Stimulated activated CD8-positive, alpha-beta memory T cell treated with anti-CD3 and anti-CD28 coated beads, Interleukin-4, amount 100 ng/mL, for 1 hour (primary cell): ENCODE measurements at places on chromosomes 4 and X.

- DNase-seq: no peak
These were observed 138.8 kb upstream of the BANK1 start for GRCh38 chr4:101651778-101652177.

- no peak for DNase-seq
These were observed 18.6 kb upstream of the FHL1 start for GRCh38 chrX:136128743-136129142.

- DNase-seq: no peak
These were observed 39.0 kb downstream of the STX18 start for GRCh38 chr4:4502694-4503311.

GRCh38 chr4:37675587-37676290, 10.4 kb downstream of the RELL1 start:
- no peak for DNase-seq

DNA sequence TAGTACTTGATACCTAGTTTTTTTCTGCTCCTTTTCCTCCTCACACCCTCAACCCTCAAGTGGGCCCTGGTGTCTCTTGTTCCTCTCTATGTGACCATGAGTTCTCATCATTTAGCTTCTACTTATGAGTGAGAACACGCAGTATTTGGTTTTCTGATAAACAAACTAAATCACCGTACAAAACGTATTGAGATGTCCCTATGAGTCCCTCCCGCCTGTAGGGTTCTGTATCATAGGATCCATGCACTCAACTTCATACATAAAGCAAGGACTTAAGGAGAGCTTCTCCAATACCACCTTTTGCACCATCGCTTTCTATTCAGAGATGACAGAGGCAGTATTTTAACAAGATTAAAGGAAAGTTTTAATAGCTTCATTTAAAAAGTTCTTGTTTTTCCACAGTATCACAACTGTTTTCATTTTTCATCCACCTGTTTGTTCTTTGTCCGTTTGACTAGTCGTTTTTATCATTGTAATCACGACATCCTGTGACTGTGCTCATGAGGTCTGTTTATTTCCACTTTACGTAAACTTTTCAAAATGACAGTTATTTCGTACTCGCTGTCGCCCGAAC, 457 bp upstream of the RAB9A start:
- DNase-seq: no peak

GRCh38 chr4:123352240-123352945, 44.2 kb upstream of the SPRY1 start:
- DNase-seq: no peak

DNA sequence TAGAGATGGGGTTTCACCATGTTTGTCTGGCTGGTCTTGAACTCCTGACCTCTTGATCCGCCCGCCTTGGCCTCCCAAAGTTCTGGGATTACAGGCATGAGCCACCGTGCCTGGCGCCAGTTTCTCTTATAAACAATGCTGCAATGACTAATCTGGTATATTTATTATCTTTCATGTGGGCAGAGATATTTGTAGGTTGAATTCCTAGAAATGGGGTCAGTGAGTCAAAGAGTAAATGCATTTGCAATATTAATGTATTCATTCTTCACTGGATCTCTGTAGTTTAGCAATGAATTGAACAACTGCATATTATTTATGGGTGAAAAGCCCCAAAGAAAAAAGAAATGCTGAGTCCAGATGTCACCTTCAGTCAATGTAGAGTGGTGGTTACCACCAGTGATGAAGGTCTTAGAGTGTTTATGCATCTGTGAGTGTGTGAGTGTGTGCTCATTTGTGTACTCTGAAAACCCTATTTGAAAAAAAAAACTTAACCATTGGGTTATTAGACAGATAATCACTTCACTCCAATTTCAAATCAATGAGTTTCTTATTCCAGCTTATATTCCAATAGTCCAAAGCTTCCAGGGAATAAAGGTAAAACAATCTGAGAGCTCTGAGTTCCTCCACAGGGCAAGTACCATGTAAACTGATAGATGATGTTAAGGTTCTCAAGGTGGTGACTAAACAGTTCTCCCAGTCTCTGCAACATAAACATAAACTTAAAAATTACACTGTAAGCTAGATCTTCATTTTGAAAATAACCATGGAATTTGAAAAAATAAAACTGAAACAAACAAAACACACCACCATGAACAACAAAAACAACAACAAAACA, 22.6 kb upstream of the CD38 start:
- DNase-seq: no peak

DNA sequence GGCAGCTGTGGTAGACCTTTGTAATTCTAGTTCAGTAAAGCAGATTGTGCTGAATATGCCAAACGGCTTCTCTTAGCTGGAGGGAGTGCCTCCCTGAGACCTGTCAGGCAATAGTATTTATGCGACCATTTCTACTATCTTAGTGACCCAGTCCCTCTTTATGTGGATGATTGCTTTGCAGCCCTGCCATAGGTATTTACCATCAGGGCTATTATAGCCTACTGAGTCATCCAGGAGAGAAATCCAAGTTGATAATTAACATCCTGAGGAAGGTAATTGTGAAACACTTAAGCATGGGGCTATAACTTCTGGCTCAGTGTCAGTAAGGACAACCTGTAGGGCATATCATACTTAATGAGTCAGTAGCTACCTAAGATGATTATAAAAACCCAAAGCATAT, 103.9 kb upstream of the MAOA start:
- no peak for DNase-seq

GRCh38 chrX:124426288-124427169, 80.2 kb downstream of the SH2D1A start:
- no peak for DNase-seq

DNA sequence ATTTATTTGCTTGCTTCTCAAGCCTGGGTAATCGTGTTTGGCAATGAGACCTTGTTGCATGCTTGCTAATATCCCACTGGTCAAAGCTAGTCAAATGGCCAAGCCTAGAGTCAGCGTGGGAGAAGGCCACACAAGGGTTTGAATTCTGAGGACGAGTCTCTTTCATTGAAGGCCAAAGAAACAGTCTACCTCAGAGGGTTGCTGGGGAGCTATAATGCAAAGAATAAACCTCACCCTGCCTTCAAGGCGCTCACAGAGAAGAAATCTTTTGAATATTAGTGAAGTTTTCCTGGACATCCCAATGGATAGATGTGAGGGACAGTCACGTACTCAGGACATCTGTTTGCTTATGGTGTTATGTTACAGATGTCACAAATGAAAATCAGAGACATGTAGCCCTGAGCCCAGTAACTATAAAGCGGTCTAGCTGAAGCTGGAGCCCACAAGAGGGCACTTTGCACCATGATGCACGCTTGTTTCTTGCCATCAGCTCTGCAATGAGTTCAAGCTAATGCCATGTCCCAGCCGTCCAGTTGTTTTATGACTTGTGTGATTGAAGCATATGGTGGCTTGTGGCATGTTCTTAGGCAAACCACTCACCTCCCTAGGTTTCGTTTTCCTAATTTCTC, 1.1 kb upstream of the TLR3 start:
- DNase-seq: no peak

DNA sequence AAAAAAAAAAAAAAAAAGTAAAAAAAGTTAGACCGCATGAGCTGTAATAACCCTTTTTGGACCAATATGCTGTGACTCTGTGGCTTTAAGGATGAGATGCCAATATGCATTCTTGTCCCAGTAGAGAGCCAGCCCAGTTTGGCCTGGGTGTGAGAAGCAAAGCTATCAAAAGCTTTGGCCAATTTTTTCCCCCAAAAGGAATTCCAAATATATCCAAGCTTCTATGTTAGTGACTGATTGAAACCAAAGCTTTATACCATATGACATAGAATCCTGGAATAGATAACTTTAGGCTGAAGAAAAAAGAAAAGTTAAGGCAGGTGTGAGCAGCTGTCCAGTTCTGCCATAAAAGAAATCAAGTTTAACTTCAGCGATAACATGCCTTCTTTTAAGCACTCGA, 30.5 kb upstream of the RBPJ start:
- no peak for DNase-seq

DNA sequence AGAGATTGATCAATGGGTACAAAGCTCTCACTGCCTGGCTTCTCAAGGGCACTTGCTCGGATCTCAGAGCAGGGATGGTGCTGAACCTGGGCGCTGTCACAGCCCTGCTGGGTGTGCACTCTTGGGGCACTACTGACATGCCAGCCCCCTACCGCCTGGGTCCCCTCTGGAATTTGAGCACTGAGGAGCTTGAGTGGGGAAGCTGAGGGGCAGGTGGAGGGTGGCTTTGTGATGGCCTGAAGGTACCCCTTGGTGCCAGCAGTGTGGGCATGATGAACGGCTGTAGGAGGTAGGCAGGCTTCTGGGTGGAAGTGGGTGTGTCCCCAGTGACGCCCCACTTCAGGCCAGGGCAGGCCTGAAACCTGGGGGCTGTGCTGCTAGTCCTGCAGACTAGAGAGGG, 379.1 kb upstream of the GRID2 start:
- no peak for DNase-seq

- no peak for DNase-seq
These were observed 33.9 kb downstream of the ANAPC4 start for GRCh38 chr4:25410820-25411529.

DNA sequence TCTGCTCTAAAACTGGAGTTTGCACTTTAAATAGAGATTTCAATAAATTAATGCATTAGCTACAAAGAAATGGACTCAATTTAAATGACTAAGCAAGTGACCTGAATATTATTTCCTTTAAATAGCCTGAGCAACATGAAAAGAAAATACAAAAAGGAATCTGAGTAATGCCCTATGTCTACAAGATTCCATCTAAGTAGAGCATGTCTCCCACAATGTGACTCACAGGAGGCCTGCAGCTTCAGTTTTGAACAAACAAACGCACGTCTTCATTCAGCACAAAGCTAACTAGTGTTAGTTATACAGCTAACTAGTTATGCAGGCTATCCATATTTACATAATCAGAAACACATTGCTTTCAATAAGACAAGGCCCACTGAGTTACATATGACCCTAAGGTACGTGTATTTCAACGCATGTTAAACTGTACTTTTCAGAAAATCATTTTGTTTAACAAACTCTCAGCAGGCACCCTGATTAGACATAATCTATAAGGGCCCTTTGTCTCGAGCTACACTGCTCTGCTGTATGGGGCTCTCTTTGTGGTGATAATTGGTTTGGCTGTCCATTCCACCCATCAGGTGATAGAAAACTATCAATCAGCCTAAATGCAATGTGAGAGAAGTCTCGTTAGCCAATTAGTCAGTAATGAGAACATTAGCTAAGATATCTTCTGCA, 116.5 kb downstream of the MAML3 start:
- no peak for DNase-seq

DNA sequence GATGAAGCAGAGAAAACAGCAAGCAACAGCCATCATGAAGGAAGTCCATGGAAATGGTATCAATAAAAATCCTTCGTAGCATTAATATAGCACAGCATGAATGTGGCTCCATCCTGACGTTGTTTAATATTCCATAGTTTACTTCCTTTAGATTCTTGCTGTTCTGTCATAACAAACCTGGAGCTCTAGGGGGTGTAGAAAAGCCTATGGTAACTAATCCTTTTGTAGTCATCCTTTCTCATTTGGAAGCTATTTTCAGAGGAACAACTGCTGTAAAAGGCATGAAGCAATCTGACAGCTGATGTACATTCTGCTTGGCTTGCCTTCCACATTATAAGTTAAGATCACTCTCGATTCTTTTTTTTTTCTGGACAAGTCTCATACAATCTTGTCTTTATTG, 914 bp downstream of the MYOZ2 start:
- DNase-seq: no peak

DNA sequence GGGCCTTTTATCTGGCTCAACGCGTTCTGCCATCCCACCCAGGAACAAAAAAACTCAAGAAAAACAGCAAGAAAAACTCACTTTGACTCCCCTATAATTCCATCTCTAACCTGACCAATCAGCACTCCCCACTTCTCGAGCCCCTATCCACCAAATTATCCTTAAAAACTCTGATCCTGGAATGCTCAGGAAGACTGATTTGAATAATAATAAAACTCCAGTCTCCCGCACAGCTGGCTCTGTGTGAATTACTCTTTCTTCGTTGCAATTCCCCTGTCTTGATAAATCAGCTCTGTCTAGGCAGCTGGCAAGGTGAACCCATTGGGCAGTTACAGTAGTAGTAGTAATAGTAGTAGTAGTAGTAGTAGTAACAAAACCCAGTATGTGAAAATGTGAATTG, 165.7 kb upstream of the CASK start:
- DNase-seq: no peak

DNA sequence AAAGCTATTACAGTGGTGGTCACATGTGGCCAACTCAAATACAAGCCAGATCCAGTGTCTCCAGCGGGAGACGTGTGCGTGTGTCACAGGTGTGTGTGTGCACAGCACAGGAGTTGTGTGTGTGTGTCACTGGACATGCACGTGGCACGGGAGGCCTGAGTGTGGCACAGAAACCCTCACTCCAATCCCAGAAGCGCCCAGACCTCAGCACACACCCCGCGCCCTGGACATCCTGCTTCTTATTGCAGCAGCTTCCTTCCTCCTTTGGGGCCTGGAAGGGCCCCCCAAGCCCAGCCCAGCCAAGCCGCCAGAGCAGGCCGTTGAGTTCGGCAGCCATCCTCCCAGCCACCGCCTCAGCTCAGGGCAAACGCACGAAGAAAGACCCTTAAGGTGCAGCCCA, 37.9 kb downstream of the ACOX3 start:
- DNase-seq: no peak

GRCh38 chrX:66632473-66632872, 6.4 kb downstream of the EDA2R start:
- DNase-seq: no peak

DNA sequence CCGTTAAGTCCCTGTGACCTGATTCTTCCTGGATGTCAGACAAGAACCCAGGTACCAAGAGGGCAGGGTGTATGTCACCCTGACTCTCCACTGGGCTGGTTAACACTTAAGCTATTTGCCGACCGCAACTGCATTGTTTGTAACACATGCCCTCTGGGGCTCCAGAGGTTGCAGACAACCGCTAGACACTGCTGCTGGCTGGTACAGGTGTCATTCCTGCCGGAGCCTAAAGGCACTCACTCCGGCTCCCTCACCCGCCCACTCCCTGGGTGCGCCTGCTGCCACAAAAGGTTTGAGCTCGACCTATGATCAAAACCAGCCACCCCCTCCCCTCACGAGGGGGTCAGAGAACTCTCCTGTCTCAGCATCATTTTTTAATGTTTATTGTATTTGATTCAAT, 208.2 kb downstream of the FAT4 start:
- DNase-seq: no peak

GRCh38 chr4:54840430-54840829, 182.7 kb downstream of the KIT start:
- DNase-seq: no peak

GRCh38 chr4:72959411-72959810, 110.1 kb downstream of the COX18 start:
- no peak for DNase-seq

- DNase-seq: no peak
These were observed 5.8 kb upstream of the DGKQ start for GRCh38 chr4:978957-979701.
